ENCODE measurements at places on chromosomes 1 and 21. TPM values are rescaled to one million over a fixed set of nuclear protein-coding genes. Genes with fewer than 3 reads are reported as not detected.

- no peak for DNase-seq
These were observed 22.4 kb downstream of the TCP10L start for GRCh38 chr21:32562915-32563314.

Gene LENEP
- not detected for total RNA-seq

Gene SYCP1
- total RNA-seq: not detected

Gene IFNAR2
- 32.4 TPM for total RNA-seq

DNA sequence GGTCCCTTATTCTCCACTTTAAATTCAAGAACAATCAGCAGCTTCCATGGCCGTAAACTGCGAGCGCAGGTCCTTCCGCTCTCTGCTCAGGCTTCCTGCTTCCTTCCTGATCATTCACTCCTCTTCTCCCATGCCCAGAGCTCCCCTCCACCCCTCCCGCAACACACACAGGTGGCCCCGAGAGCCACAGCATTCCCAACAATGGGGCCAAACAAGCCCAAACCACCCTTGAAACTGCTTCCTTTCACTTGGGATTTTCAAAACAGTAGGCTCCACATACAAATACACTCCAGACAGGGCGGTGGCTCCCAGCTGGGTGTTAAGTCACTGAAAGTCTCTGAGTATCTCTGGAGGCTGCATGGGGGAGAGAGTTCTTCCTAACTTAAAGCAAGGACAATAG, 11.4 kb downstream of the FAM89A start:
- no peak for DNase-seq

GRCh38 chr1:112358798-112359408, 37.1 kb upstream of the CTTNBP2NL start:
- DNase-seq: peak; percentile 88

Gene FCRLB
- 2.0 TPM for total RNA-seq

DNA sequence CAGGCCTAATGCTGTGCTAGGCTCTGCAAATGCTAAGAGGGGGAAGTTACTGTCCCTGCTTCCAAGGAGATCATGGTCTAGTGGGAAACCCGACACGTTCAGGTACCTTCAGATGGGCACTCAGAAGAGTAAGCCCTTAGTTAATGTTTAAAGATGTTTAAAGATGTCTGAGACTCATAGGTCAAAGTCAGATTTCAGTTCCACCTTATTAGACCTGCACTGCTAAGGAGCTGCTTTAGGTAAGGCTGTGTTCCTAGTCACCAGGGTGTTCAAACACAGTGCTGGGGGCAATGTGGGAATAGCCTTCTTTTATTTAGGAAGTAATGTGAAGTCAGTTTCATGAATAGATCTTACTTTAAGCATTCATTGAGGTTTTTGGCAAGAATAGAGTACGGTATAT, 3.8 kb upstream of the RUSC1 start:
- DNase-seq: no peak
